ENCODE measurements at places on chromosomes 16 and 17. TPM values are rescaled to one million over a fixed set of nuclear protein-coding genes. Genes with fewer than 3 reads are reported as not detected.
A peak's percentile ranks its signal among the peaks of the same experiment; 100 is the strongest.

DNA sequence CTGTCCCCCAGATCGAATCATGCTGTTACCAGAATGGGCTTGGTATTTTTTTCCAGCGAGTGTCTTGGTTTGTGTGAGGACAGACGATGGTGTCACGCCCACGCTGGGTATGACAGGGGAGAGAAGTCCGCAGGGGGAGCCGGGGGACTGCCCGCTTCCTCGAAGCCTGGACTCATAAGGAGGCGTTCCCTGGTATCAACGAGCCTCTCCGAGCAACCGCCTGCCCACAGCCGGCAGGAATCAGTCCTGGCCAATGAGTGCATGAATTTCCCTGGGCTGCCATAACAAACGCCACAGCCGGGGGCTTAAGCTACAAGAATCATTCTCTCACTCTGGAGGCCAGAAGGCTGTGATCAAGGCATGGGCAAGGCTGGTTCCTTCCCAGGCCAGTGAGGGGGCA lies 26.1 kb upstream of the JPH3 start:
- H3K4me1 ChIP-seq: no peaks in the 10 kb centered on the region
- no peak for DNase-seq
- no peaks in the 10 kb centered on the region for H3K36me3 ChIP-seq
- H3K27me3 ChIP-seq: no peaks in the 10 kb centered on the region
- no peak overlapping the region for H3K4me3 ChIP-seq

Gene MYL4
- not detected for total RNA-seq

DNA sequence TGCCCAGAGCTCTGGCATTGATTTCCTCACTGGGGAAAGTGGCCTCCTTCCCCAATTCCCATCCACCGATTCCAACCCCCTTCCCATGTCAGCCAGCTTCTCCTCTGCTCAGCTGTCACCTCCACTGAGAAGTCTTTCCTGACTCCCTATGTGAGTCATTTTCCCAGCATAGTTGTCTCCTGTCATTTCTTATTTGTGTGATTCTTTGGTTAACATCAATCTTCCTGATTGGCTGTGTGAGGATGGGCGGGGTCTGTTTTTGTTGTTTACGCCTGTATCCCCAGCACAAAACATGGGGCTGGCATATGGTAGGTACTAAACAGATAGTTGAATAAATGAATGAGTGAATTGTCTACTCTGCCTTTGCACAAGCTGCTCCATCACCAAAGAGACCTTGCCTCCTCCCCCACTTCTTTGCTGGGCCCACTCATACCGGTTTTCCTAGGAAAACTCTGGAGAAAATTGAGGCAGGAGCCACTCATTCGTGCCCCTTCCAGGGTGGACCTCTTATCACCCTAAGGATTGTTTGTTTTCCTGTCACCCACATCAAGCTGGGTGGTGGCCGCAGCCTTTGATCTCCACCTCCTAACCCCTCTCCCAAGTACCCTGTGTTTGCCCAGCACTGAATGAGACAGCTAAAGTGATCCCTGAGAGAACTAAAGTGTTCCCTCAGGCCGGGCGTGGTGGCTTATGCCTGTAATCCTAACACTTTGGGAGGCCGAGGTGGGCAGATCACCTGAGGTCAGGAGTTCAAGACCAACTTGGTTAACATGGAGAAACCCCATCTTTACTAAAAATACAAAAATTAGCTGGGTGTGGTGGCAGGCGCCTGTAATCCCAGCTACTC lies 1.2 kb upstream of the GRB7 start:
- no peaks in the 10 kb centered on the region for H3K4me1 ChIP-seq
- H3K27ac ChIP-seq: no peak overlapping the region
- no peaks in the 10 kb centered on the region for H3K27me3 ChIP-seq
- no peak overlapping the region for H3K4me3 ChIP-seq
- no peaks in the 10 kb centered on the region for H3K36me3 ChIP-seq
- no peak for DNase-seq

DNA sequence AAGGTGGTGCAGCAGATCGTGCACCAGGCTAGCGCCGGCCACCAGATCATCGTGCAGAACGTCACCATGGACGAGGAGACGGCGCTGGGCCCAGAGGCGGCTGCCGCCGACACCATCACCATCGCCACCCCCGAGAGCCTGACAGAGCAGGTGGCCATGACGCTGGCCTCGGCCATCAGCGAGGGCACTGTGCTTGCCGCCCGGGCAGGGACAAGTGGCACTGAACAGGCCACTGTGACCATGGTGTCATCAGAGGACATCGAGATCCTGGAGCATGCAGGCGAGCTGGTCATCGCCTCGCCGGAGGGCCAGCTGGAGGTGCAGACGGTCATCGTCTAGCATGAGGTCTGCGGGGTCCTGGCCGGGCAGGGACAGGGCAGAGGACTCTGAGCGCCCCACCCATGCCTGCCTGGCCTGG lies 1.0 kb upstream of the DNASE1L2 start:
- H3K36me3 ChIP-seq: peaks cover 32% of the 10 kb centered on the region
- no peak overlapping the region for H3K4me3 ChIP-seq
- no peaks in the 10 kb centered on the region for H3K4me1 ChIP-seq

DNA sequence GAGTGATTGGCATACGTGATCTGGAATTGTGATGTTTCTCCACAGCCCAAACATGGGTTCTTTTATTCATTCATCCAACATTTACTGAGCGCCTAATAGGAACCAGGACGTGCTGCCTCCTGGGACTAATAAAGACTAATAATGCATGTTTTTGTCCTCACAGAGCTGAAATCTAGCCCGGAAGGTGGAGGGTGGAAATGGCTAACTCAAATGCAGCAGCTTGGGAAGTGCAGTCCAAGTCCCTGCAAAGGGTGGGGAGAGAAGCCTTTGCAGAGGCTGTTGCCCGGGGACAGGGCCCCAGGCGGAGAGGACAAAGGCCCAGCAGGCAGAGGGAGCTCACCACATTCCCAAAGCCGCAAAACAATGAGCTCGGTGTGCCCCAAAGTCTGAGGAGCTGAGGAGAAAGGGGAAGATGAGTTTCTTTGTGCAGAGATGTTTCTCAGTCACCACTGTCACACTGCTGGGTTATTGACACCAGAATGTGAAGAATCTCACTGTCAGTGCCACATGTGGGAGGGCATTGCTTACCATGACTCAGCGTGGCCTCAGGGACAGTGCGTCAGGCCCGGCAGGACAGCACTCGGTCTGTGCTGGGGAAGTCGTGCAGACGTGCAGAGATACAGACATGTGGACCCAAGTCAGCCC lies 118.2 kb upstream of the CHMP6 start:
- no peaks in the 10 kb centered on the region for H3K27me3 ChIP-seq
- H3K4me1 ChIP-seq: peaks cover 20% of the 10 kb centered on the region
- H3K27ac ChIP-seq: no peak overlapping the region
- no peaks in the 10 kb centered on the region for H3K36me3 ChIP-seq
- no peak overlapping the region for H3K4me3 ChIP-seq

DNA sequence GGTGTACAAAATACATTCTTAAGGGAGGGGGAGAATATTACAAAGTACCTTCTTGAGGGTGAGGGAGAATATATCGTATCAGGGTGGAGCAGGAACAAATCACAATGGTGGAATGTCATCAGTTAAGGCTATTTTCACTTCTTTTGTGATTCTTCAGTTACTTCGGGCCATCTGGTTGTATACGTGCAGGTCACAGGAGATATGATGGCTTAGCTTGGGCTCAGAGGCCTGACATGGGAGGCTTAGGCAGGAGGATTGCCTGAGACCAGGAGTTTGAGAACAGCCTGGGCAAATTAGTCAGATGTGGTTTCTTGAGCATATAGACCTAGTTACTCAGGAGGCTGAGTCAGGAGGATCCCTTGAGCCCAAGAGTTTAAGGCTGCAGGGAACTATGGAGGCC lies 13.1 kb downstream of the ODAD4 start:
- no peak overlapping the region for H3K27ac ChIP-seq
- H3K4me1 ChIP-seq: no peaks in the 10 kb centered on the region
- no peaks in the 10 kb centered on the region for H3K27me3 ChIP-seq
- no peaks in the 10 kb centered on the region for H3K36me3 ChIP-seq

Gene COPZ2
- not detected for total RNA-seq

Gene CRLF3
- 17.9 TPM for total RNA-seq

GRCh38 chr17:80649672-80650330 lies 105.2 kb downstream of the RPTOR start:
- H3K36me3 ChIP-seq: no peaks in the 10 kb centered on the region
- peaks cover 23% of the 10 kb centered on the region for H3K4me1 ChIP-seq
- peak; percentile 85 for DNase-seq
- H3K27me3 ChIP-seq: no peaks in the 10 kb centered on the region
